Activated CD4-positive, alpha-beta T cell treated with anti-CD3 and anti-CD28 coated beads for 36 hours (primary cell): ENCODE measurements at places on chromosomes 6 and 20. TPM values are rescaled to one million over a fixed set of nuclear protein-coding genes. Genes with fewer than 3 reads are reported as not detected.

- H3K27ac ChIP-seq: no peak overlapping the region
- peaks cover 11% of the 10 kb centered on the region for H3K36me3 ChIP-seq
- no peak for DNase-seq
- H3K4me1 ChIP-seq: no peaks in the 10 kb centered on the region
These were observed 50.0 kb upstream of the FOXO3 start for GRCh38 chr6:108510461-108511319.

- H3K27ac ChIP-seq: no peak overlapping the region
- H3K27me3 ChIP-seq: no peaks in the 10 kb centered on the region
- no peak overlapping the region for H3K4me3 ChIP-seq
- H3K4me1 ChIP-seq: peaks cover 79% of the 10 kb centered on the region
- no peak for DNase-seq
These were observed 139.7 kb downstream of the JARID2 start for GRCh38 chr6:15385521-15385920.

DNA sequence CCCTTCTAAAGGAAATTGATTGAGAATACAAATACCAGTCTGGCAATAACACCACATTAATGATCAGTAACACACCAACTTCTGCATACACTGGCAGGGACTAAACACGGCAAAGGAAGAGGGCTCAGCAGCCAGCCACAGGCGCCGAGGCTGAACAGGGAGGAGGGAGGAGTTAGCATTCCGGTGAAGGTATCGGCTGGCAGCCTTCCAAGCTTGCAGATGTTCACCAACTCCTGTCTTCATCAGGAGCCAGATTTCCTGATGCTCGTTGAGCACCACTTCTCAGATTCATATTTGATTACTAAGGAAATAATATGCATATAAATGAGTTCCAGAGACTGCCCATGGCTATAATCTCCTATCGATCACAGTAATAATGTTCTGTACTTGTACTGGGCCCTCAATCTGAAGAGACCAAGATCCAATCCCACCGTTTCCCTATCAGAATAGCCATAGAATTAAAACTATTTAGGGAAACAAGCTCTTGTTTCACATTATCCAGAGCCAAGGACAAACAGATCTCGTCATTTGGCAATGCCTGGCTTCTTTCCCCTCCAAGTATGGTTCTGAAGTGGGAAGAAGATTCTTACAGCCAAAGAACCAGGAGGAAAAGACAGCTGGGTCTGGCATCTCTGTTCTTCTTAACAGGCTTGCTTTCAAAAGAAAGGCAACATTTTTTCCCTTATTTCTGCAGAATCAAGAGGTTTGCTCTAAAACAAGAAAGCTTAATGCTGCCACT is 42.2 kb downstream of the GFOD1 start:
- H3K36me3 ChIP-seq: peaks cover 11% of the 10 kb centered on the region
- peaks cover 19% of the 10 kb centered on the region for H3K4me1 ChIP-seq
- no peak overlapping the region for H3K27ac ChIP-seq

DNA sequence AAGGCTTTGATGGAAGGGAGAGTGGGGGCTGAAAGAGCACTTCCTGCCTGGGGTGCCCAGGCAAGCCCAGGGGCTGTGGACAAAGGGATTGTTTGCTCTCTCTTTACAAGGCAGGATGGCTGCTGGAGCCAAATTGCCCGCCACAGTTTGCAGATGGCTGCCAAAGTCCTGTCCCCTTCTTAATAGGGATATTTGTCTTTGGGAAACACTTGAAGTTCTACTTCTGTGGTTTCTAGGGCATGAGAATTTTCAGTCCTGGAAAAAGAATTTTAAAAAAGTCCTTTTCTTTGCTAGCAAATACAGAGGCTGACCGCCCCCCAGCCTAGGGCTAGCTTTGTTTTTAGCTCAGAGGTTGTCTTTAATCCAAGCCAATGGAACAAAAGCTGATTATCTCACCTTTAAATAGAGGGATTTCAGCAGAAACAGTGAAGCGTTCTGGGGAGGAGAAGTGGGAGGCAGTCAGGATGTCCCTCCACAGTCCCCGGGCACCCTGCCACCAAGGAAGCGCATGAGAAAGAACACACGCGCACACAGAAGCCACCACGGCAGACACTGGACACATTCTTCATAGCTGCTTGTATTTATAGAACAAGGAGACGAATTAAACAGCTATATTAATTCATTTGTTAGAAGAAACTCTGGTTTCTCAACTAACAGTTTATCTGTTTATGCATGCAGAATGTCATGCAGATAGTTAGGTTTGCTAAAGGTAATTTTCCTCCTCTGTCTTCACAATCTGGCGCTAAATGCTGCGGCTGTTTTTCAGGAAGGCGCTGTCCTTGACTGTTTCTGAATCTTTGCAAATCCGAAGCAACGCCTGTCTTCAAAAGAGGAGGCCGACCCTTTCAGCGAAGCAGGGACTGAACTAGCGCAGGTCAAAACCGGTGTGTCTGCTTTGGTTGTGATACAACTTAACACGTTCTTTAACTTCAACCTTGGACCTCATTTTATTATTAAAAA is 736.9 kb downstream of the QKI start:
- H3K36me3 ChIP-seq: no peaks in the 10 kb centered on the region
- no peaks in the 10 kb centered on the region for H3K4me1 ChIP-seq
- no peak overlapping the region for H3K4me3 ChIP-seq
- H3K27me3 ChIP-seq: no peaks in the 10 kb centered on the region
- no peak for DNase-seq

- no peaks in the 10 kb centered on the region for H3K36me3 ChIP-seq
- H3K27ac ChIP-seq: no peak overlapping the region
- no peak overlapping the region for H3K4me3 ChIP-seq
- H3K27me3 ChIP-seq: no peaks in the 10 kb centered on the region
- H3K4me1 ChIP-seq: no peaks in the 10 kb centered on the region
- DNase-seq: no peak
These were observed 1008.3 kb downstream of the KIF16B start for GRCh38 chr20:15564981-15565380.

- no peak overlapping the region for H3K4me3 ChIP-seq
- no peaks in the 10 kb centered on the region for H3K27me3 ChIP-seq
- no peaks in the 10 kb centered on the region for H3K4me1 ChIP-seq
- no peaks in the 10 kb centered on the region for H3K36me3 ChIP-seq
- no peak overlapping the region for H3K27ac ChIP-seq
These were observed 501.2 kb downstream of the MMUT start for GRCh38 chr6:48961781-48962415.

- peaks cover 59% of the 10 kb centered on the region for H3K4me1 ChIP-seq
- peak overlapping the region; percentile 33 for H3K4me3 ChIP-seq
- H3K27me3 ChIP-seq: no peaks in the 10 kb centered on the region
- peak; percentile 60 for DNase-seq
- H3K36me3 ChIP-seq: peaks cover 5% of the 10 kb centered on the region
These were observed 38.7 kb upstream of the RIPOR2 start for GRCh38 chr6:24974182-24975171.

DNA sequence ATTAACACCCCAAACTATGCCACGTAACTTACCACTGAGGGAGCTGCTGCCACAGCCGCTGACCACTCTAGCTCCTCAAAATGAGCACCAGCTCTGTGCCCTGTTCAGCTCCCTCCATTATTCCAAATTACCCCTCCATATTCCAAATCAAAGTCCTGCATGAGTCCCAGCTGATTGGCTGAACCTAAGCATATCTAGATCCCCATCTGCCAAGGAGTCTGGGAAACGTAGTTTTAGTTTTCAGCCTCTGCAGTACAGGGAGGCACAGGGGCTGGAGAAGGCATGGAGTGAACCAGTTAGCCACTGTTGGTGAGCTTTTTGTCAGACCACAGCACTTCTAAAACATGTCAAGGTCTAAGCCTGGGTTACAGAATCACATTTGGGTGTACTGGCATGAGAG is 15.9 kb downstream of the UNC5CL start:
- H3K4me1 ChIP-seq: peaks cover 9% of the 10 kb centered on the region
- no peaks in the 10 kb centered on the region for H3K36me3 ChIP-seq
- H3K4me3 ChIP-seq: no peak overlapping the region
- no peaks in the 10 kb centered on the region for H3K27me3 ChIP-seq
- DNase-seq: no peak

GRCh38 chr20:36307412-36308325 is 1.5 kb downstream of the DLGAP4 start:
- no peak for DNase-seq
- no peaks in the 10 kb centered on the region for H3K36me3 ChIP-seq
- H3K4me3 ChIP-seq: no peak overlapping the region
- peaks cover 57% of the 10 kb centered on the region for H3K27me3 ChIP-seq

DNA sequence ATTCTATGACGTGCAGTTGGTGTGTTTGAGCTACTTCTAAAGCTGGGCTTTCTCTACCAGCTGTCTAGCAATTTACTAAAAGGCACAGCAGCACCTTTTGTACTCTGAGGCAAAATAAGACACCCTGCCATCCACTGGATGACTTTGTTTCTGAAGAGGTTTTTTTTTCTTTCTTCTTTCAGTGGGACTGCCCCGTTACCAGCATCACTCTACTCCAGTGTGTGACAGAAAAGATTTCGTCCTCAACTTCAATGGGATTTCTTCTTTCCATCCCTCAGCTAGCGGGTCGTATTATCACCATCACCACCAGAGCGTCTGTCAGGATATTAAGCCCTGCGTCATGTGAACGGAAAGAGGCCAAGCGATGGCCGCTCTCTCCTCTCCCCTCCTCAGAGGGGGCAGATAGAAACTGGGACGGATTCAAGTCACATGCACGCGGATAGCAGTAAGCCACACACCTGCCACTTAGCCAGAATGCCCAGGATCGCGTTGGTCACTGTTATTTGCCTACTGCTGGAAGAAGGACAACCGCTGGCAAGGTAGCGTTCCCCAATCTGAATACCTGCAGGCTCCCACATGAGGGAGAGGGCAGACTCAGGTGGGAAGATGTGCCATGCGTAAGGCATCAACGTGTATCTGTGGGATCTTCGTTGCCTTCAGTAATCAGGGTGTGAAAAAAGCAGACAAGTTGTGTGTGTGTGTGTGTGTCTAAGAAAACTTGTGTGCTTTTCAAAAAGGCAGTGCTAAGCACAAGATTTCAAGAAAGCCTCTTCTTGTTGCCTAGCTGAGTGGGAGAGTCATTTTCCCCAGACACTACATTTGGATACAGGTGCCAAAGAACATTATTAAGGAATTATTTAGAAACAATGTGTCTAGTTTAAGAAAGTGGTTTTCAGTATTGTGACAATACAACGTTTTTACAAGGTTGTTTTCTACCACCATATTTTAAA is 5.4 kb downstream of the FOXF2 start:
- peaks cover 6% of the 10 kb centered on the region for H3K4me1 ChIP-seq
- no peak for DNase-seq
- no peaks in the 10 kb centered on the region for H3K36me3 ChIP-seq
- H3K27me3 ChIP-seq: peaks cover 68% of the 10 kb centered on the region
- H3K4me3 ChIP-seq: no peak overlapping the region

DNA sequence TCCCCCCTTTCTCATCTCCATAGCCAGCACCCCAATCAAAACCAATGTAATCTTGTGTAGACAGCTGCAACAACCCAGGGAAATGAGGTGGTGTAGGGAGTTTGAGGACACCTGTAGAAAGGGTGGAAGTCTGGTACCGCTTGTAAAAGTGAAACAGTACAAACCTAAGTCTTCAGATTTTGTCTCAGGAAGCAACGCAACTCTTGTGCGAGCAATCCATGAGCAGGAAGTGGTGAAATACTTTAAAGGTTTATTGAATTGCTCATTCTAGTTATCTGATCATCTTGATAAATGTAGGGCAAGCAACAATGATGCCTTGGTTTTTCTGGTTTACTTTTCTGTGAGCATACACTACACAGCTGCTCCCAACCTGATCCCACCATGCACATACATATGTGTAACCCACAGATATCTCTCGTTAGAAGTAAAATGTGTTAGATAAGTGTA is 71.1 kb upstream of the THEMIS start:
- peak overlapping the region; percentile 70 for H3K4me3 ChIP-seq
- peaks cover 10% of the 10 kb centered on the region for H3K36me3 ChIP-seq
- H3K4me1 ChIP-seq: peaks cover 60% of the 10 kb centered on the region

Gene MATN4
- 0.48 TPM for total RNA-seq

Gene TRIM15
- total RNA-seq: 0.18 TPM

Gene PSMA7
- total RNA-seq: 208 TPM

Gene SALL4
- 0.11 TPM for total RNA-seq

Gene SMLR1
- total RNA-seq: not detected

Gene POU3F2
- not detected for total RNA-seq
